AG04450 (cell line): ENCODE measurements at places on chromosomes 16 and 17.

DNA sequence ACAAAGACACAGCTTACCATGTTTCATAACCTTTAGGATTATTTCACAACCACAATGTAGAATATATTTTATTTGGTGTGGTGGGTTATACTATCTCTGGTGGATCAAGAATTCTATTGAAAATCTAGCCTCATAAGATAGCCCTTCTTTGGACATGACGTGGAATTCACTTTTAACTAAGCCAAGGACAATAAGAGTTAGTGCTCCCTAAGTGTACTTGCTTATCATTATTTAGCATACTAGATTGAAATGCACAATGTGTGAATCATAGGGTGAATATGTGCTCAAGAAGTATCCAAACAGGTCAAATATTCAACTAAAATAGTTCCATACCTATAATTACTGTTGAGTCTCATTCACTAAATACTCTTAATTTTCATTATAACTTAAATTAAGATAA, 1179.5 kb upstream of the GOT2 start:
- no peak for DNase-seq

DNA sequence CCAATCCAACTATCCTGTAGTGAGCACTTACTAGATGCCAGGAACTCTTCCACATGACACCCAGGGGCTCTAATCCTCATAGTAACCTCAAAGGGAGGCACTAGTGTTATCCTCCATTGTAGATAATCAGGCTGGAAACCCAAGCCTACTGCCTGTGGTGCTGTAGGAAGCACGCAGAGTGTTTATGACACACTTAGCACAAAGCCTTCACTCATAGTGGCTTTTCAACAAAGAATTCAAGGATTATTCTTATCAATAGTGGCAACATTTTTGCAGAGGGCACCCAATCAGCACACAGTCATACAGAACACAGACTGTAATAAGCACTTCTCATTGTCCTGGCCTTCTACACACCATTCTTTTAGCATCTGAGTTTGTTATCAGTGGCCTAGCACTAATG, 18.5 kb upstream of the SOX9 start:
- DNase-seq = no peak

GRCh38 chr16:85798901-85799496, 345 bp downstream of the EMC8 start:
- DNase-seq = no peak

GRCh38 chr16:64453646-64454045, 668.2 kb downstream of the CDH11 start:
- no peak for DNase-seq

- no peak for DNase-seq
These were observed 457.5 kb downstream of the TOX3 start for GRCh38 chr16:52089476-52089875.

DNA sequence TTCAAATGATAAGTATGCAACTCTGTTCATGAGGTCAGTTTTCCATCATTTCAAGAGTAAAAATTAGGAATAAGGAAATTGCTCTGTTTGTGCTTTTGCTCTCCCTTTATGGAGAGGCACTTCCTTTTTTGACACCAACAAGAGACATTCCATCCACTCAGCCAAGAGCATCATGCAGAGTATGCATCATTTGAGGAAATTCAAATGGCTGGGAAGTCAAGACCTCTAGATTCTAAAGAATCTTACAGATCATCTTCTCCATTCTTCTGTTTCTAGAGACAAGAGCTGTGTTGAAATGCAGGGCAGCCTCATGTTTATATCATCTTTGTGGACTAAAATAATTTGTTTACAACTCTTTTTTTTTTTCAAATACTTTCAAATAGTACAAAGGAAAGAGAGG, 669.4 kb downstream of the CDH11 start:
- no peak for DNase-seq

GRCh38 chr17:83132251-83133081, 53.1 kb downstream of the METRNL start:
- DNase-seq = no peak

DNA sequence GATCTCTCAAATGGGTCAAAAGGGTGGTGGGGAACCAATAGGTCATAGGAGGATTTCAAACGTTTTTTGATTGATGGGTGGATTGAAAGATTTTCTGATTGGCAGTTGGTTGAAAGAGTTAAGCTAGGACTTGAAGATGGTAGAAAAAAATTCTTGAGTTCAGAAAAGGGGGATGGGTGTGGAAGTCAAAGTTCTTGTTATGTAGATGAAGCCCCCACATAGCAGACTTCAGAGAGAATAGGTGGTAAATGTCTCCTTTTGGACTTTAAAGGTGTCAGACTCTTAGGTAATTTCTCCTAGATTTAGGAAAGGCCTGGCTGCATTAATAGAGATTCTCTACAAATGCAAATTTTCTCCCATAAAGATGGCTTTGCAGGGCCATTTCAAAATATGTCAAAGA, 163.3 kb downstream of the HS3ST4 start:
- DNase-seq = no peak
